ENCODE measurements at places on chromosomes 16 and 17. TPM values are rescaled to one million over a fixed set of nuclear protein-coding genes. Genes with fewer than 3 reads are reported as not detected.

The CA5A gene
- total RNA-seq = not detected

The TP53TG3E gene
- total RNA-seq = not detected

DNA sequence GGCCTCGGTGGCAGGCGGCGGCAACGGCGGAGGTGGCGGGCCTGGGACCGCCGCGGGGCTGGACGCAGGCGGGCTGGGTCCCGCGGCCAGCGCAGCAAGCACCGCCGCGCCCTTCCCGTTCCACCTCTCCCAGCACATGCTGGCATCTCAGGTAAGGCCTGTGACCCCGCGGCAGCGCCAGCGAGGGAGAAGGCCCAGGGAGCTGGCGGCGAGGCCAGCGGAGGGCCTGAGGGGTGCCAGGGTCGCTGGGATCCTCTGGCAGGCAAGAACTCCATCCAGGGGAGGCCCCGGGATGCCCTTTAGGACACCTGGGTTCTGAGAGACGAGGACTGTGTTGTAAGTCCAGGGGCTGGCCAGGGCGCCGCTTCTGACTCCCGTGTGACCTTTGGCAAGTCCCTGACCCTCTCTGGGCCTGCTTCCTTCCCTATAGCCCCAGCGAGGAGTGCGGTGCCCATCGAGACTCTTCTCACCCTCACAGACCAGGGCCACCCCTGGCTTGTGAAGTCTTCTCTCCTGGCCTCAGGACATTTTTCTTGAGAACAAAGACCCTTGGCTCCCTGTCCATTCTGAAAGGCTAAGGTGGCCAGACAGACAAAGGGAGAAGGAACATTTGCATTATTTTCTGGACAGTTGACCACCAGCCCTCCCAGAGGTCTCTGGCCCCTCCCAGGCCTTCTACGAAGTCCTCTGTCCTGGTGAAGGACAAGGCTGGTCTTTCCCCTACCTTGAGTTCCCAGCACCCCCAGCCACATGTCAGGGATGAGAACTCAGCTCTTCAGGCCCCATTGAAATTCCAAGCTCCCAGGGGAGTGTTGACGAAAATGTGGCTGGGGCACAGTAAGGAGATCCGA is 6.3 kb downstream of the TBX2 start:
- no peak for DNase-seq

GRCh38 chr17:65433592-65433991 is 127.9 kb downstream of the AXIN2 start:
- no peak for DNase-seq

DNA sequence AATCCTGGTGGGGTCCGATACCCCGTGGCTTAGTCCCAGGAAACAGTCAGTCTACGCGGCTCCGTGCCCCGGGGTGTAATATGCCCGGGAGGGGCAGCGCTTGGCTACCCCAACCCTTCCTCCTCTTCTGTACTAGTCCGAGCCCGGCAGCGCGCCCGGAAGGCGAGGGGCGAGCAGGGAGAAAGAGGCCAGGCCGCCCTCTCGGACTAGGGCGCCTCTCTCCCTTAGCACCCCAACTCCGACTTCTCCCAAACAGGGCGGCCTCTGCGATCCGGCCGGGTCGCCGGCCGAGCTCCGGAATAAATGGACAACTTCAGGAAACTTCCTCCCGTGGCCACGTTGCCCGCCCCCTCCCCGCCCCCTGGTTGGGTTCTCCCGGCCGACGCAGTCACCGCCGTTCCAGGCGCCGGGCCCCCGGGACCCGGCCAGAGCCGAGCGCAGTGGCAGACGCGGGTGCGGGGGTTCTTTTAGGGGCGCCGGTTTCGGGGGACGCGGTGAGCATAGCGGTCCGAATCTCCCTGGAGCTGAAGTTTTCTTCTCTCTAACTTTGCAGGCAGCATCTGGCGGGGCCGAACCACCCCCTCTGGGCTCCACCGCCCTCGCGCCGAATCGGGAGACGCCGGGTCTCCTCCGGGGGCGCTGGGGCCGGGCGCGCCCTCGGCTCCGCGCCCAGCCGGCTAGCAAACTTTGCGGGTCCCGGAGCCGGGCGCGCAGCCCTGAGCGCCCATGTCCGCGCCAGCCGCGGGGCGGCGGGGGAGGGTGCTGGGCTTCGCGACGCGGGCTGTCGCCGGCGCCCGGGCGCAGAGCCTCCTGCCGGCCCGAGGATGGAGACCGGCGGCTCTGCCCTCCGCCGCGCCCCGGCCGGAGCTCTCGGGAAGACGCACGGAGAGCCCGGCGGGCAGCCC is at the start of gene SDK2:
Gene SDK2 (minus strand): TSS at position 301 of the 905 bp plus-strand sequence. CDS start 357 bp downstream, outside the sequence.
- no peak for DNase-seq
